ENCODE measurements at places on chromosomes 13 and 19.

- peak; percentile 77 for DNase-seq
These were observed 17.8 kb upstream of the ENOX1 start for GRCh38 chr13:43804461-43805070.

DNA sequence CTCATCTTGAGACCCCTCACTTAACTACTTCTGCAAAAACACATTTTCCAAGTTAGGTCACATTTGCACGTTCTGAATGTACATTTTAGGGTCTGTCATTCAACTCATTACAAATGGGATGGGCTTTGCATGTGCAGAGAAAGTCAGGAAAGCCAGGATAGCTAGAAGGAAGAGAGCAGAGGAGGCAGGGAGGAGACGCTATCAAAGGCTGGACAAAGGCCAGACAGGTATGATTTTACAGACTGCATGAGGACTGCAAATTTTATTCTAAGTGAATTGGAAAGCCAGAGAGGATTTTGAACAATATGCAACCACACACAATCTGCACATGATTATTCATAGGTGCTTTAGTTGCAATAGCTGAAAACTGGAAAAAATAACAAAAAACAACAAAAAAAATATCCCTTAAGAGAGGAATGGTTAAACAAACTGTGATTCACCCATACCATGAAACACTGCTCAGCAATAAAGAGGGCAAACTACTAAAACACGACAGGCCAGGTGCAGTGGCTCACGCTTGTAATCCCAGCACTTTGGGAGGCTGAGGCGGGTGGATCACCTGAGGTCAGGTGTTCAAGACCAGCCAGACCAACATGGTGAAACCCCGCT, 21.1 kb downstream of the SYDE1 start:
- DNase-seq, result no peak

DNA sequence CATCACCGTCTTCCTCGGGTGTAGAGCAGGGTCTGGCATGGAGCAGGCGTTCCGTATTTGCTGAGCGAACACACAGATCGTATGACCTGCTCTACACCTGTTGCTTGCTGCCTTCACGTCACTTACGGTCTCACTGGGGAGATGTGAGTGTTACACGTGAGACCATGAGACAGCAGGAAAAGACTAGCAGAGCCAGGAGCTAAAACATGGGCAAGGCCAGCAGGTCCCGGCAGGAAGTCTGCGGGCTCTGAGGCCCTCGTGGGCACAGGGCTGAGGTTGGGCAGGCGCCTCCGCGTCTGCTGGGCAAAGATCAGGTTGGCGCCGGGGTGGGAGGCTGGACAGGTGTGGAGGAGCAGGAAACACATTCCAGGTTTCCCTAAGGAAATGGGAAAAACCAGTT, 19.7 kb upstream of the GTF3A start:
- no peak for DNase-seq

DNA sequence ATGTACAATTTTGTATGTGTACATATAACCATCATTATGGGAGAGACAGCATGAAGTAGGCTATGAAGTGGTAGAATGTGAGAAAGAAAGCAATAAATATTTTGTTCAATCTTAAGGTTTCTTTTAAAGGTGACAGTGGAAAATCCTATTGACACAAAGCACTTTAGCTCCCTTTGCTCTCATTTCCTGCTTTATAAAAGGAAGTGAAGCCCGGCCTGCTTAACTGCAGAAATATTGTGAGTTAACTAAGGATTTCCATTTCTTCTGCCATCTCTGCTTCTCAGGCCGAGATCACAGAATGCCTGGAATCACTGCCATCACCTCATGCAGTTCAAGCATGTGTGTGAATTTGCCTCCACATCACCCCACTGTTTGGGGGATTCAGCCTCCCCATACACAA, 83.5 kb downstream of the FRY start:
- DNase-seq, result peak; percentile 70

GRCh38 chr13:84303035-84303434, 420.8 kb upstream of the SLITRK1 start:
- no peak for DNase-seq

GRCh38 chr13:73325723-73326558, 267.1 kb downstream of the KLF5 start:
- no peak for DNase-seq

DNA sequence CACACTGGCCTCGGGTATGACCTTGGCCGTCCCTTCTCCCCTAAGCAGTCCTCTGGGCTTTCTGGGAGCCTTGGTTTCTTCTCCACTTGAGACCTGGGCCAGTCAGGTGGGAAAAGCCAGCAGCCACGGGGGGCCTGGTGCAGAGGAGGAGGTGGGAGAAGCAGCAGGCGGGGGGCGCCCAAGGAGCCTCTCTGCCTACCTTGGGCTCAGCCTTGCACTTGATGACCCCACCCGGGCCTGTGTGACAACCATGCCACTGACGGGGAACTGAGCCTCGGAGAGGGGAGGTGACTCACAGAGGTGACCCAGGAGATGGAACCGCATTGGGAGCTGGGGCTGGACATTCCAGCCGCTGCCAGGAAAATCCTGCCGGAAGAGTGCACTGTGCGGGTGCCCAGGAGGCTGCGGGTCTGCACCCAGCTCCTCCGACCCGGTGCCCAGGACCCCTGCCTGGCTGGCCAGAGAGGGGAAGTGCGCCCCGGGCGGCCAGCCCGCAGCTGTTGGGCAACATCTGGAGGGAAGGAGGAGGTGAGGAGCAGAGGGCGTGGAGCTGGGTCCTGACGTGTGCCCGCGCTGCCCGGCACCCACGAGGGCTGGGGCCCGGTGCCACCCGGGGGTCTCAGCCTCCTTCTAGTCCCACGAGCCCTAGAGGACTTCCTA, 23.4 kb upstream of the SLC7A10 start:
- DNase-seq, result peak; percentile 80

GRCh38 chr13:96769874-96770273, 224.4 kb downstream of the OXGR1 start:
- DNase-seq, result no peak

DNA sequence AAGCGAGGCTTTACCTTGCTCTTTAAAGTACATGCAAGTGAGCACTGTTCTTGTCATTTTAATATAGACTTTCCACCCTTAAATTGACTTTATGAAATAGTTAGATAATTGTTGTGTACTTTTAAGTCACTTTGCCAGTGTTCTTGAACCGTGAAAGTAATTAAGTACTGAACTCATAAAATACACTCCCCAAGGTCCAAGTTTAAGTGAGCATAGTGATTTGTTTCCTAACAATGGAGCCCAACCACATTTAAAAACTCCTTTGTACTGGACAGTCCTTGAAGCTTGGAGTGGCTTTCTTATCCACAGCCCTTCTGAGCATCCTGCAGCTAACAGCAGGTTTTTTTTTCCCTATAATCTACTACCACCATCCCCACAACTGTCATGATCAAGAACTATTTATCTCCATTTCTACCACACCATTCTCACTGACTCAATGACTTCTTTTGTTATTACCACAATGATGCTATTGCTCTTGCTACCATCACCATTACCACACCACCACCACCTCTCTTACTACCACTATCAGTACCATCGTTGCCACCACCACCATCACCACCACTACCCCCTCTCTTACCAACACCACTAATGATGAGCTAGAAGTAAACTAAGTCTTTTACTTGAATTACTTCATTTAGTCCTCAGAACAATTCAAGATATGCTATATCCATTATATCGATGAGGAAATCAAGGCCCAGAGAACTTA, 452.6 kb downstream of the DIAPH3 start:
- DNase-seq, result no peak

DNA sequence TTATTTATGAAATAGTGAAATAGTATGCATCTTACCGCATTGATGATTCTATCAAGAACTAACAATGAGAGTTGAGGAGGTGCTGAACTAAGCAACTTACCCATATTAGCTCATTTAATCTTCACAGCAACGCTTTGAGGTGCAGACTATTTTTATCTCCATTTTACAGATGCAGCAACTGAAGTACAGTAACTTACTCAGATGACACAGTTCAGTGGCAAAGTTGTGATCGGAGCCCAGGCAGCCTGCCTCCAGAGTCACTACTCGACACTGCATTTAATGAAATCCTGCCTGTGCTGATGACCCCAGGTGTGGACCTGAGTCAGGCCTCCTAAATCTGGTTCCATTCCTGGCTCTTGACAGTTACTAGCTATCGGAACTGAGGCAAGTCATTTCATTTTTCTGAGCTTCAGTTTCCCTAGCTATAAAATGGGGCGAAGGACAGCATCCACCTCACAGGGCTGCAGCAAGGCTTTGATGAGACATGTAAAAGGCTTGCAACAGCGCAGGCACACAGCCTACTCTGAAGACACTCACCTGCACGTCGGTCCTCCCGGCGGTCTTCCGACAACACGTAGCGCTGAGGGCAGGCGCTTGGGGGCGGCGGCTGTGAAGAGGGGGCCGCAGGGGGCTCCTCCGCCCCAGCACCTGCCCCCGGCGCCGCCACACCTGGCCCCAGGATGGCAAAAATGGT, 1.5 kb downstream of the MYPOP start:
- DNase-seq, result no peak

GRCh38 chr19:52453324-52454094, at the start of gene ZNF578:
TSS of gene ZNF578 (plus strand) at chr19:52453553. CDS start at chr19:52501846, 48,293 bp downstream.
- DNase-seq, result peak; percentile 63

DNA sequence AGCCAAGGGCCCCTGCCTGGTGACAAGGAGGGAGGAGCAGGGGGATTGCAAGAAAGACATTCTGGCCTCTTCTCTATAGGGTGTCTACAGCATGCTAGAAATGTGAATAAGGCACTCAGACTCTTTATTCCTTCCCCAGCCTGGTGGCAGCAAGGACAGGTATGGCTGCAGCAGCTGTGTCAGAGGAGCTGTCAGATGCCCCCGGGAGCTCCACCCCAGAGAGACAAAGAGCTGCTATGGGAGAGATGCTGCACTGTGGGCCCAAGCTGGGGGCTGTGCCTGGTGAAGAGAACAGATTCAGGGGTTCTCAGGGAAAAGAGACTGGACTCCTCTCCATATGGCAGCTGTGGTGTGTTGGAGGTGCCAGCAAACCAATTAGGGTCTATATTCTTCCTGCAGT, 1063.3 kb downstream of the OLFM4 start:
- DNase-seq, result no peak
